H54 (cell line): ENCODE measurements at places on chromosomes 1 and 21.

DNA sequence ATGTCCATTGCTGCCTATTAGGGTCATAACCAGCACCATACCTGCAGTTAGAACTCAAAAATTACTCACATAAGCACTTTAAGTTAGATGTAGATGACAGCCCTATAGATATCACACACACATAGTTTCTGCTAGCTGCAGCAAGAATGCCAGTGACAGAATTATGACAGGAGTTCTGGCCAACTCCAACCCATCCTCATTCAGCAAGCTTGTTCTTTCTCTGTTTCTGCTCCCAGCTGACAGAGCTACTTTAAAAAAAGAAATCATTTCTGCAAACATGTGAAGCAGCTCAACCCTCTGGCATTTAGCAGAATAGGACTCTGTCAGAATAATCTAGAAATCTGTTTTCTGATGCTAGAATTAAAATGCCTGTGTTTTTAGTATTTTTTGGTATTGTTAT, 23.8 kb upstream of the OTUD7B start:
- DNase-seq: no peak

DNA sequence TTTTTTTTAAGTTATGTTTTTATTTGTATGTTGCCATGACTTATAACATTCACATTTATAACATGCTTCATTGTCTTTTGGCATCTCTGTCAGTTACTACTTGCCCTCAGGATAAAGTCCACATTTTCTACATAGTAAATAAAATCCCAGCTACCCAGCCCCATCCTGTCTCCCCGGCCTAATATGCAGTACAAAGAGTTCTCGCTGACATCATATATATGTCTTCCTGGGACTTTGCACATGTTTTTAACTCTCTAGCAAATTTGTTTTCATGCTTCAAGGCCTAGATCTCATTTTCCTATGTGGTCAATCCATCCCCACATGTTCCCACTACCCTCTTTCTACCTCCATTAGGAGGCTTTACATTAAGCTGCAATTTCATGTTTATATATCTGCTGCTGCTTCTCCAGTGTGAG, 33.0 kb upstream of the IVNS1ABP start:
- DNase-seq: no peak

DNA sequence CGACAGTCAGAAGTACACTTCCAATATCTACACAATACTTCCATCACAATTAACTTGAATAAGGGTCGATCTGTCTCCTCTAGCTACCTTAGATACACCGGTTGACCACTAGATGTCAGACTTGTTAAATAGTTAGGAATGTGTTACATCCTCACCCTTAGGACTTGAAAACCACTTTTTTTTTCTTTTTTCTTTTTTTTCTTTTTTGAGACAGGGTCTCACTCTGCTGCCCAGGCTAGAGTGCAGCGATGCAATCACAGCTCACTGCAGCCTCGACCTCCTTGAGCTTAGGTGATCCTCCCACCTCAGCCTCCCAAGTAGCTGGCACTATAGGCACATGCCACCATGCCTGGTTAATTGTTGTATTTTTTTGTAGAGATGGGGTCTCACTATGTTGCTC, 120.4 kb upstream of the GREM2 start:
- DNase-seq: peak; percentile 32

DNA sequence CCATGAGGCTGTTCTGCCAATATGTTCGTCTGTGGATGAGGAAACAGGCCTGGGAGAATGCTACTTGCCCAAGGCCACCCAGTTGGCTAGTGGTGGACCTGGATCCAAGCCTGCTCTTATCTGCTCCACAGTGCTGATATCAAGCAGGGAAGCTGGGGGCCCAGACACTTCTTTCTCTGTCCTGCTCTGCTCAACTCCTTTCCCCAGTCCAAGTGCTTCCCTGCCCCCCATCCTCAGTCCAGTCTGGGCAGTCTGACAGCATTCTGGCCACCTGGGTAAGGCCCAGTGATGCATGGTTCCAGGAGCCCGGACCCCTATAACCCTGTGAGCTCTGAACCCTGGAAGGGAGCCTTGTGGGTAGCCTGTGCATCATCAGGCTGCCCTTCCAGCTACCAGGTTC, 4.2 kb upstream of the PAQR7 start:
- no peak for DNase-seq

GRCh38 chr1:198445872-198446271, 94.6 kb downstream of the ATP6V1G3 start:
- DNase-seq: no peak

DNA sequence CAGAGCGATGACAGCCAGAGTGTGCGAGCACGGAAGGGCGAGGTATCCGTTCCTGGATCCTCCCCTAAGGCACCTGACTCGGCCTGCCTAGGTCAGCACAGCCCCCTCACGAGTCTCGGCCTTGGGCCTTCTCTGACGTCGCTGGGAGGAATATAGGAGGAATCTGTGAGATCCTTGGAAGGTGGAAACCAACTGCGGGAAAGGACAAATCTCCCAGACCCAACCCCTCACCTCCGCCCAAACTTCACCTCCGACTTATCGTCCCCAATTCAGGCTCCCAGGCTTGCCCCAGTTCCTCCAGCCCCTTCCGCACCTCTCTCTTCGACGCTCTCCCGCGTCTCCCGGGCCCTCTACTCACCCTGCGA, 494 bp downstream of the APH1A start:
- DNase-seq: peak; percentile 22
